Stimulated activated naive CD4-positive, alpha-beta T cell treated with Interleukin-2 at 50 U/mL for 16 hours (primary cell): ENCODE measurements at places on chromosomes 12 and 14.

DNA sequence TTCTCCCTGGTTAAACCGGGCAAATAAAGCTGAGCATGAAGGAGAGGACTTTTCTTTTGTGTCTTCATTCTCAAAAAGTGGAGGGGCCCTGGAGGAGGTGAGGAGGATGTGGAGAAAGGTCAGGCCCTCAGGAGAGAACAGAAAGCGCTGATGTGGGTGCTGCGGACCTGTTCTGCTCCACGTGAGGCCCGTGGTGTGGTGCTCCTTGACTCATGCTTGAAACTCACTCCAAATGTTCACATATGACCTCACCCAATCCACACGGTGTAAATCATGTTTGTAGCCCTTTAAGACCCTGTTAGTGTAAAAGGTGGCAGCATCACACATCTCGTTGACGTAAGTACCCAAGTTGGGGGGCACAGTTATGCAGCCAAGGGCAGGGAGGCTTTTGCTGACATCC is 126.2 kb downstream of the FOXN3 start:
- no peak for DNase-seq

- DNase-seq: no peak
These were observed 1.8 kb downstream of the MAP3K12 start for GRCh38 chr12:53497461-53497860.

DNA sequence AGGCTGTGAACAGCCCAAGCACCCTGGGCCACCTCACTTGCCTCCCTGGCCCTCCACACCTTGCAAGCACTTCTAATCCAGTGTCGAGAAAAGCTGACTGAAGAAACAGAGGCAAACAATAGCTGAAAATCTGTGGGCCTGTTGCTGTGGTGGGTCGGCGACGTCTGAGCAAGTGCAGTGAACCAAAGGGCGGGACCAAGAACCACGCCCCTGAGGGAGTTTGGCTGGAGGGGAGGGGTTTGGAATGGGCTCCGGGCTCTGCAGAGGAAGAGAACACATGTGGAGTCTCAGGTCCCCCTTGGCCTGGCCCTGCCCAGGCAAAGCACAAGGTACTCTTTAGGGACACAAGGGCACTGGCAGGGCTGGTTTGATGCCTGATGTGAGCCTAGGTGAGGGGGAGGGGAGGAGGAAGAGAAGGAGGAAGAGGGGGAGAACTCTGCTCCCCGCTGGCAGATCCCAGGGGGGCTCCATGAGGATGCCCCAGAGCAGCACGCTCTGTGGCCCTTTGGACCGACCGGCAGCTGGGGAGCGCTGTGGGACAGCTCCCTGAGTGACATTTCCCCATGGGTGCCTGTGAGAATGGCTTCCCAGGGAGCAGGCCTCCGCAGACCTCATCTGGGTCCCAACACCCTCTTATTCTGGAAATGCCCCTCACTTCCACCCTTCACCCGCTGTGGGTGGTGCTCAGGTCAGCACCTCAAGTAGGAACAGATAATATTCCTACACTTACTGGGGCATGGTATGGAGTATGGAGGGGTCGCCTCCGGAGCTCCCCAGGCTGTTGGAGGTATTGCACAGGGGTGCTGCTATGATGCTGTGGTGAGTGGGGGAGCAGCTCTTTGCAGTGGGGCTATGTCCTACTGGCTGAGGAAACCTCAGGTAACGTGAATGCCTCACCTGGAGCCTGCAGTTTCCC is 85.5 kb downstream of the CPSF2 start:
- DNase-seq: no peak

GRCh38 chr14:99119554-99120525 is 152.2 kb downstream of the BCL11B start:
- DNase-seq: no peak

GRCh38 chr14:30468354-30468753 is 90.6 kb upstream of the G2E3 start:
- no peak for DNase-seq

DNA sequence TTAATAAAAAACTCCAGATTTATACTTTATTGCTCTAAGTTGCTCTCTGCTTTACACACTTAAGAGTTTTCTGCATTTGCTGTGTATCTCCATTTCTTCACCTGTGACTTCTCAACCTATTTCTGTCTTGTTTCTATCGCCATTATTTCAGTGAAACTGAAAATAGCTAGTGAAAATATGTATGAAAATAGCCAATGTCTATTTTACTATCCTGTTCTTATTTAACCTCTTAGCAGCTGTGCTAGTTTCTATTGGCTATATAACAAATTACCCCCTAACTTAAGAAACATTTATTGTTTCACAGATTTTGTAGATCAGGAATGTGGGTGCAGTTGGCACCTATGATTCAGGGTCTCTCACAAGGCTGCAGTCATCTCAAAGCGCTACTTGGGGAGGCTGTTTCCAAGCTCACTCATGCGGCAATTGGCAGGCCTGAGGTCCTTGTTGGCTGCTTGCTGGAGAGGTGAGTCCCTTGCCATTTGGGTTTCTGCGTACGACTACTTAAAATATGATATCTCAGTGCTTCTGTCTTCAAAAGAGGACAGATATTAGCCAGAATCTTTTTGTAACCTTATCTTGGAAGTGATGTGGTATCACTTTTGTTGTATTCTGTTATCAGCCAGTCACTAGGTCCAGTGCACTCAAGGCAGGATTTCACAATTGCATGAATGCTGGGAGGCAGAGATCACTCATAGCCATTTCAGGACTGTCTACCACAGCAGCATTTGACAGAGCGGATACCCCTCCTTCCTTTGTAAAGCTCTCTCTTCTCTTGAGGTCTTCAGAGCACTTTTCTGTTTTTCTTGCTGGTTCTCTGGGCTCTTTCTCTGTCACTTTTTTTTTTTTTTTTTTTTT is 7.2 kb downstream of the ERC1 start:
- DNase-seq: no peak

GRCh38 chr14:105471297-105471821 is 3.3 kb upstream of the CRIP2 start:
- DNase-seq: no peak

DNA sequence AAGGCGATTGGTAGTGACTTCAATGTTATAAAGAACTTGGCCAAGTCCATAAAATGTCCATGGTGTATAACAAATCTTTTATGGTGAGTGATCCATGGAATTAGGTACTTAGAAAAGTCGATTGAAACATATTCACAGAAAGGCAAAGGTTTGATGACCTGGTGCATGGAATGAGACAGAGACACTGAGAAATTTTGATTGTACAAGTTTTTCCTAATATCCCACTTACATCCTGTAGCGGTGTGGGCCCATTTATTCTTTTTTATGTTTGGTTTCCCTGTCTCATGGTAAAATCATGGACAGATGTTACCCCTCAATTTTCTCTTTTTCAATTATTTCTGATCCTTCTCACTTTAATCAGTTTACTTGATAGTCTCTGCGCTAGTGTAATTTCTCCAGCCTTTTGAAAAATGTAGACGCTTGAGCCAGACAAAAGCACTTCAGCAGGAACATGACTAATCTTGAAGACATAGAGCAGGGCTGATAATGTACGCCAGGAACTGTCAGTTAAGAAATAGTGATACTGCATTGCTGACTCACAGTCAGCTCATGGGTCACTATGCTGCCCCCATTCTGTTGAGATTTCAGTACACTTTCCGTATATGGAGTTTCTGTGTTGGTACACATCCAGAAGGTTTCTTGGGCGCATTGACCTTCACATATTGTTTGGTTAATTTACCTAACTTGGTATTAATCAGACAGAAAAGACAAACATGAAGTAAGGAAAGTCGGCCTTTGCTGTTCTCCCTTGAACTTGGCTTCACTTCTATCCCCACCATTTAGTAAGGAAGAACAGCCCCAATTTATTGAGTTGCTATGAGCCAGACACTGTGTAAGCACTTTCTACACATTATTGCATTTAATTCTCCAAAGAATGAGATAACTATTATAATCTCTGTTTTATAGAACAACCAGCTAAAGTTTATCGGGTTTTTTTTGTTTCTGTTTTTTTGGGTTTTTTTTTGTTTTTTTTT is 841.7 kb downstream of the DIO2 start:
- no peak for DNase-seq

DNA sequence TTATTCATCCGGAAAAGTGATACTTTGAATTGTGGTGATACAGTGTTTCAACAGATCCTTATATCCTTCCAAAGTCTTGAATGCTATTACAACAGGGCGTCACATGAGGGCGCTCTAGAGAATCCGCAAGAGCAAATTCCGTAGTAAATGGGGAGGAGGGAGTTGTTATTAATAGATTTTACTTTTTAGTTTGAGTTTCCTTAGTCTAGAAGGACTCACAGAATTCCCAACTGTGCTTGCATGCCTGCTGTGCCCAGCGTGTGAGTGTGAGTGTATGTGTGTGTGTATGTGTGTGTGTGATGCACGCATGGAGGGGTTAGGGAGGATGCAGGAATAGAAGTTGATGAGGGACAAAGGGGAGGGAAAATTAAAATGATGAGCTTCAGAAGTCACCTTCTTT is 375.3 kb downstream of the C12orf75 start:
- DNase-seq: no peak

DNA sequence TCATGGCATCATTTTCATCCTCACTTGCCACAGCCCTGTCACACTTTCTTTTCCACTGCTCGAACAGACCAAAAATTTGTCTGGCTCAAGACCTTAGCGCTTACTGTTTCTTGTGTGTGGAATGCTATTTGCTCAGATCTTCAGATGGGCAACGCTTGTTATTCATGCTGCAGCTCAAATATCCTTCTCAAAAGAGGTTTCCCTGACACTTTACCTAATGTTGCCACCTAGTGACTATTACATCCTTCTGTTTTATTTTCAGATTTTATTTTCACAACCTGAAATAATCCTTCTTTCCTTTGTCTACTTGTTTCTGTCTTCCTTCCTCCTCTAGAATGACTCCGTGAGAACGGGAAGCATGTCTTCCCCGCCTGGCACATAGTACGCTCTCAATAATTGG is 5.6 kb downstream of the FBXO33 start:
- DNase-seq: no peak
